Stimulated activated memory B cell treated with anti-CD40 and anti-IgM and Interleukin-4, amounts not matched to agents 10 μg/mL and 1 μg/mL and 100 μg/mL, for 72 hours (primary cell): ENCODE measurements at places on chromosomes 7 and 10.

DNA sequence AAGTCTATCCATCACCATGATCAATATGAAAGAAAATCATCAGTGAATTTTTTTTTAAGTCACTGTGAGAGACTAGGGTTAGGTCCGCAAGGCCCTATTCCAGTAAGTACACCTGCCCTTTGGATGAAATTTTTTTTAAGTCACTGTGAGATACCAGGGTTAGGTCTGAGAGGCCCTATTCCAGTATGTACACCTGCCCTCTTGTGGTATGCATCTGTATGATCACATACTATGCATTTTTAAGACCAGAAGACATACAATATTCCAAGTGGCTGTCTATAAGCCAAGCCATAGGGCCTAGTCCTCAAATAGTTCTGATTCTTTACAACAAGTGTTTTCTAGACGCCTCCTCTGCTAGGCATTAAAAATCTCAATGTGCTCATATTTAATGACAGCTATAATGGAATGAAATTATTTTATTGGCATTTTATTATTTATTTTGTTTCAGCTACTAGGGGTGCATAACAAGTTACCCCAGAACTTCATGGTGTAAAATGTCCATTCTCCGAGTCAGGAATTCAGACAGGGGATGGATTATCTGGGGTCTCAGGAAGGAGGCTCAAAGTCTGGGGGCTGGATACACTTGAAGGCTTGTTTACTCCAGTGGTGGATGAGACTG lies 53.1 kb downstream of the TEX36 start:
- no peaks in the 10 kb centered on the region for H3K36me3 ChIP-seq
- no peaks in the 10 kb centered on the region for H3K4me1 ChIP-seq
- H3K4me3 ChIP-seq = no peak overlapping the region
- ATAC-seq = no peak
- no peak overlapping the region for H3K27ac ChIP-seq
- H3K27me3 ChIP-seq = peaks cover 28% of the 10 kb centered on the region

DNA sequence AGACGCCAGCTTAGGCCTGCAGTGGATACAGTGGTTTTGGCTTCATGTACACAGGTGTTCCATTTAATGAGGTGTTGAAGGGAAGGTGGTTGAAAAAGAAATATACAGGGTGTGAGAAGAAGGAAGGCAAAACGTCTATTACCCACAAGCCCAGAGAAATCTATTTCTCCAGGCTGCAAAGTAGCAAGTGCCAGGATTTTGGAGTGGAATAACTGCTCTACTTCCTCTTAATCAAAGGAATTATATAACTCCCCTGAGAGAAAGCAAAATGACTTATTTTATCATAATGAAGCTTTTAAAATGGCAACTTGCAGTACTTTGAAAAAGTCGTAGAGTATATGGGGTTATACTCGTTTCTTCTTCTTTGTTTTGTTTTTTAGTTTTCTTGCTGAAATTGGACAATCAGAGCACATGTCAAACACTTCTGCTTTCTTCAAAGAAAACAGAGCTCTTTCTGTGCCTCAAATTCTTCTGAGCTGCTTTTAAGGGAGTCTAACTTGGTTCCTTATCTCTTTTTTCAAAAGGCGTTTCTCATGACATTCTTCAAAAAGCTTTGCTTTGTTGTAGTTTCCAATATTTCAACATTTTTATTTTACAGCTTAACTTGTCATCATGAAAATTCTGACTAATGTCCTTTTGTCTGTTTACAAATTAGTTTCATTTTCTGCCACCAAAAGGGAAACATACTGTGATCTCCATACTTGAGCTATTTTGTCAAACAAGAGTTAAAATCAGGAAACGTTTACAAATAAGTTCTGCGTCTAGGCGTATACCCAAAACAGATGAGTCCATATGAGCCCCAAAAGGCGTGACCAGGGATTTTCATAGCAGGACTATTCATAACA lies 289.7 kb downstream of the FRMD4A start:
- no peak overlapping the region for H3K27ac ChIP-seq
- H3K4me3 ChIP-seq = no peak overlapping the region
- H3K4me1 ChIP-seq = peaks cover 12% of the 10 kb centered on the region
- ATAC-seq = no peak
- H3K36me3 ChIP-seq = no peaks in the 10 kb centered on the region

- H3K27me3 ChIP-seq = no peaks in the 10 kb centered on the region
- H3K4me3 ChIP-seq = no peak overlapping the region
- no peaks in the 10 kb centered on the region for H3K36me3 ChIP-seq
- no peaks in the 10 kb centered on the region for H3K4me1 ChIP-seq
These were observed 122.9 kb upstream of the GLI3 start for GRCh38 chr7:42359946-42360345.

- no peaks in the 10 kb centered on the region for H3K27me3 ChIP-seq
- H3K36me3 ChIP-seq = peaks cover 66% of the 10 kb centered on the region
- peak overlapping the region; percentile 92 for H3K4me3 ChIP-seq
These were observed 1.0 kb upstream of the NOLC1 start for GRCh38 chr10:102150970-102151773.

DNA sequence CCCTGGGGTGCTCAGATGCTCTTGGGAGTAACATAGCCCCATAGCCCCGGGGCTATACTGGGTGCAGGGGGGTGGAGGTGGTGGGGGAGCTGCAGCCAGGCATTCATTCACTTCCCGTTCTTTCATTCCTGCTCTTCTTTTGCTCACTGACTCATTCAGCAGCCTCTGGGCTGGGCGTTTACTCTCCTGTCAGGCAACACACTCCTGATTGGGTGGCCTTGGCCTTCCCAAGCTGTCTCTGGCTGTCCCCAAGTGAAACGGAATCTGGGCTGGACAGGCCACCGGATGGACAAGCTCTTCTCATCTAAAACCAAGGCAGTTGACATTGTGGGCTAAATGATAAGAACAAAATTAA lies 34.6 kb downstream of the CHST3 start:
- H3K4me1 ChIP-seq = peaks cover 5% of the 10 kb centered on the region
- ATAC-seq = no peak
- H3K27ac ChIP-seq = no peak overlapping the region

DNA sequence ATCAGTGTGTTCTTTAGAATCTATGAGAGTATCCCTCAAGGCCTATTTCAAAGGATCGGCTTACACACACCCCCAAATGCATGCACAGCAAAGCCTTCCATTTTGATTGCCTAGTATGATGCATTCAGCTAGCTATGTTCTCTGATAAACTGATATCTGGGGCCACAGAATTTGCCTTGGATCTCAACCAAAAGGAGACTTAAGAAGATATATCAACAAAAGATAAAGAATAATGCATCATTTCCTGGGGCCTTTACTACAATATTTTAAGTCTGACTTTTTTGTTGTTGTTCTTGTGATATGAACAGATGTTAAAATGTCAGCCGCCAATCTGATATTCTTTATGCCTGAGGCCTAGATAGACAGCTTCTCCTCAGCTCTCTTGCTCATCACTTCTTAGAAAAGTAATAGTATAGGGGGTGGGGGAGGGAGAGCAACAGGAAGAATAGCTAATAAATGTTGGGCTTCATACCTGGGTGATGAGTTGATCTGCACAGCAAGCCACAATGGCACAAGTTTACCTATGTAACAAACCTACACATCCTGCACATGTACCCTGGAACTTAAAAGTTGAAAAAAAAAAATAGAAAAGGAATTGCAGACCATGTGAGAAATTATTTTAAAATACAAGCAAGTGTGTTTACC lies 792.9 kb upstream of the GHITM start:
- H3K4me1 ChIP-seq = no peaks in the 10 kb centered on the region
- no peak overlapping the region for H3K4me3 ChIP-seq
- no peak overlapping the region for H3K27ac ChIP-seq
- ATAC-seq = no peak
- H3K27me3 ChIP-seq = no peaks in the 10 kb centered on the region

DNA sequence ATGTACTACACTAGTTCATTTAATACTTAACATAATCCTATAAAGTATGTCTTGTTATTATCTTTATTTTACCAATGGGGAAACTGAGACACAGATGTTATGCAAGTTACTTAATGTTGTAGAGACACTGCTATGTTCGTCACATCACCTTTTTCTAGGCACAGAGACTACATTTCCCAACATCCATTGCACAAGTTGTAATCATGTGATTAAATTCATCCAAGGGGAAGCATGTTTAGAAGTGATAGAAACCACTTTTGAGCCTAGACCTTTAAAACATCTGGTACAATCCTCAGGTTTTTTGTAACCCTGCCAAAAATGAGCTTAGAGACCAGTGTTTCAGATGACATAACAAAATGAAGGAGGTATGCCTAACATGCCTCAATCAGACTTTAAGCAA lies 386.8 kb upstream of the HPS1 start:
- H3K4me1 ChIP-seq = no peaks in the 10 kb centered on the region
- H3K27ac ChIP-seq = no peak overlapping the region
- no peak for ATAC-seq
- H3K4me3 ChIP-seq = no peak overlapping the region
- no peaks in the 10 kb centered on the region for H3K36me3 ChIP-seq

GRCh38 chr7:23284871-23285270 lies 14.3 kb upstream of the MALSU1 start:
- H3K36me3 ChIP-seq = no peaks in the 10 kb centered on the region
- H3K4me3 ChIP-seq = no peak overlapping the region
- no peak for ATAC-seq
- no peaks in the 10 kb centered on the region for H3K27me3 ChIP-seq
- H3K4me1 ChIP-seq = no peaks in the 10 kb centered on the region

DNA sequence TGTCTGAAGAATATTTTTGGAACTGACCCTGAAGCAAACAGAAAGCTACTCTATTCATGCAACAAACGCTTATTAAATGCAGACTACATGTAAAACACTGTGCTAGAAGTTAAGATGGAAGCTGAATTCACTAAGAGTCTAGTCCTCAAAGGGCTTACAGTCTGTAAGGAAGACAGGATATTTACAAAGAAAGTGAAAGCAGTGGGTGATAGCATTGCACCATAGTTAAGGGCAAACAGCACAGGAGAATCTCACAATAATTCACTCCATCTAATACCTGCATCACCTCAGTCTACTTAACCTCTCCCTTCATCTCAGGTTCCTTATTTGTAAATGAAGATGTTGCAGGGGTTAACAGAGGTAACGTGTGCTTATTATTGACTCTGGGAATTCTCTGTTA lies 360.0 kb upstream of the AOAH start:
- H3K27me3 ChIP-seq = no peaks in the 10 kb centered on the region
- peaks cover 23% of the 10 kb centered on the region for H3K4me1 ChIP-seq
- H3K4me3 ChIP-seq = no peak overlapping the region
- no peak overlapping the region for H3K27ac ChIP-seq

DNA sequence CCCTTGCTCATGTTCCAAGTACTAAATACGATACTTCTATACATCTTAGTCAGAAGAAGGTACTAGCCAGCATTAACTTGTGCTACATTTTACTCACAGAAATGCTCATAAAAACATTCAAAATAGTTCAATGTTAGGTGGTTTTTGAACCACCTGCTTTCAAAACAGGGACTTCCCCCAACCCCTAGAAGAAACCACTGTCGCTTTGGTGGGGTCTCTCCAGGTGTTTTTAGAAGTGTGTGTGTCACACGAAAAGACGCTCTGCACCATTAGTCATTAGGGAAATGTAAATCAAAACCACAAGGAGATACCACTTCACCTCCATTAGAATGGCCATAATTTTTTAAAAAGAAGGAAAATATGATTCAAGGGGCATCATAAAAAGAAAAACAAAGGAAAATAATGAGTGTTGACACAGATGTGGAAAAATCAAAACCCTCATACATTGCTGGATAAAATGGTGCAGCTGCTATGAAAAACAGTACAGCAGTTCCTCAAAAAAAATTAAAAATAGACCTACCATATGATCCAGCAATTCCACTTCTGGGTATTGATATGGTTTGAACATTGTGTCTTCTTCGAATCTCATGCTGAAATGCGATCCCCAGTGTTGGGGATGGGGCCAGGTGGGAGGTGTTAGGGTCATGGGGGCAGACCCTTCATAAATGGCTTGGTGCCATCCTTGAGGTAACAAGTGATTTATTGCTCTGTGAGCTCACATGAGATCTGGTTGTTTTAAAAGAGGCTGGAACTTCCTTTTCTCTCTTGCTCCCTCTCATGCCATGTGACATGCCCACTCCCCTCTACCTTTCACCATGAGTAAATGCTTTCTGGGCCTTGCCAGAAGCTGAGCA lies 74.2 kb downstream of the MALSU1 start:
- ATAC-seq = peak; percentile 87
- H3K4me1 ChIP-seq = peaks cover 33% of the 10 kb centered on the region
- H3K4me3 ChIP-seq = peak overlapping the region; percentile 54

- H3K36me3 ChIP-seq = no peaks in the 10 kb centered on the region
- no peaks in the 10 kb centered on the region for H3K4me1 ChIP-seq
- no peak overlapping the region for H3K27ac ChIP-seq
- ATAC-seq = no peak
These were observed 141.7 kb downstream of the DLG5 start for GRCh38 chr10:77784856-77785255.

DNA sequence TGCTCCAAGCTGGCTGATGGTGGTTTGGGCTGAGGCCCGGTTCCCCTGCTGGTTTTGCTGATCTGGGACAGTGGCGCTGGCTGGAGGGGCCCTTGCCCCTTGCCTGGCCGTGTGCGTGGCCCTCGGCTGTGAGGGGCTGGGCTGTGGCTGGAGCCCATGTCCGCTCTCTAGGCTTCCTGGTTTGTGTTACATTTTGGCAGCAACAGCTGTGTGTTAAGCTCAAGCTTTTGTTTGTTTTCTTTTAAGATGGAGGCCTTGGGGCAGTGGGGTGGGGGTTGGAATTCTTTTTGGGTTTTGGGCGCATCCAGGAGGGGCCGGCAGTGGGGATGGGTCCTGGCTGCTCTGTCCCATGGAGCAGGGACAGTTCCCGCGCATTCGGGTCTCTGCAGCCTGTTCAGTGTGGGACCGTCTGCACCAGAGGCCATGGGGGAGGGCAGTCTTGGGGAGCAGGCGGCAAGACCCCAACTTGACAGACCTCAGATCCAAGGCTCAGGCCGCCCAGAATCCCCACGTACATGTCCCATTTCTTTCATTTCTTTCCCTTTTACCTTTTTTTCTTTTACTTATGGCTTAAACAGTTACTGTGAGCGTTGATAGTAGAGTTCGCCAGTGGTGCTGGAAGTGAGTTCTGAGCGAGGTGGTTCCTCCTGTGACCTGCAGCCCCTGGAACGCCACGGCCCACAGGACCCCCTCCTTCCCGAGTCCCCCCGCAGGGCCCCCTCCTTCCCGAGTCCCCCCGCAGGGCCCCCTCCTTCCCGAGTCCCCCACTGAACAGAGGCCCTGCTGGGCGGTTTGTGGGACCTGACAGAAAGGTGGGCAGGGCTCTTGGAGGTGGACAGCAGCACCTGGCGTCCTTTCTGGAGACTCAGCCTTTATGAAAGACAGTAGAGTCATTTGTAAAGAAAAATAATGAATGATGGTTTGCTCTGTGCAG lies 75.3 kb downstream of the INPP5A start:
- H3K27ac ChIP-seq = peak overlapping the region; percentile 69
- no peak overlapping the region for H3K4me3 ChIP-seq
- peaks cover 59% of the 10 kb centered on the region for H3K4me1 ChIP-seq
- no peaks in the 10 kb centered on the region for H3K27me3 ChIP-seq
- no peak for ATAC-seq

DNA sequence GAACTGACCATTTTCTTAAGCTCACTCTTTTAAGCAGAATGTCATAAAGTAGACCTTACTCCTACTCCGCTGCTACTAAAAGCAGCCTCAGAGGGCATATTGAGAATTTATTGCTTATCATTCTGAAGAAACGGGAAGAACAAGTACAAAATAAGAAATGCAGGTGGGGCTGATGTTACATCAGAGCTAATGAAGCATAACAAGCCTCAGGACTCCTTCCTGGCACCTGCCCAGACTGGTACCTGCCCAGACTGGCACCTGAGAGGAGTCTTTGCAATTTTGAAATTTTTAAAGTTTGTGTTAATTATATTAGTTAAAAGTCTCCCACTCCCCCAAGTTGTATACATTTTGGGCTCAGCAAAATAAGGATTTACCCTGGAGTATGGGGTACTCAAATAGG lies 162.4 kb downstream of the SEMA3E start:
- H3K27me3 ChIP-seq = no peaks in the 10 kb centered on the region
- H3K4me3 ChIP-seq = no peak overlapping the region
- H3K27ac ChIP-seq = no peak overlapping the region
- no peak for ATAC-seq
